ENCODE measurements at places on chromosomes 2 and 18.
A peak's percentile ranks its signal among the peaks of the same experiment; 100 is the strongest.

DNA sequence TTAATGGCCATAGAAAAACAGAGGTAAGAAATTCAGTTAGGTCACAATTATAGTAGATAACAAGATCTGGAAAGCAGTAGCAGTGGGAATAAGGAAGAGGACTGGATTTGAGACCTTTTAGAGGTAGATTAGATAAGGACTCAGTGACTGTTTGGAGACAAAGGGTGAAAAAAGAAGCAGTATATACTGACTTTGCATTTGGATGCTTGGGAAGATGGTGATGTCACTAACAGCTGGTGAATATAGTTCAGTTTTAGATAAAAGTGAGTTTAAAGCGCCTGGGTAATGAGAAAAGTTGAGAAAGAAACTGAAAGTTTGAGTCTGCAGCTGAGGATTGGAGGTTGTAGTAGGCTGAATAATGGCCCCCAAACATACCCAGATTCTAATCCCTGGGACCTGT is 32.8 kb upstream of the TMEM17 start:
- no peak for DNase-seq

DNA sequence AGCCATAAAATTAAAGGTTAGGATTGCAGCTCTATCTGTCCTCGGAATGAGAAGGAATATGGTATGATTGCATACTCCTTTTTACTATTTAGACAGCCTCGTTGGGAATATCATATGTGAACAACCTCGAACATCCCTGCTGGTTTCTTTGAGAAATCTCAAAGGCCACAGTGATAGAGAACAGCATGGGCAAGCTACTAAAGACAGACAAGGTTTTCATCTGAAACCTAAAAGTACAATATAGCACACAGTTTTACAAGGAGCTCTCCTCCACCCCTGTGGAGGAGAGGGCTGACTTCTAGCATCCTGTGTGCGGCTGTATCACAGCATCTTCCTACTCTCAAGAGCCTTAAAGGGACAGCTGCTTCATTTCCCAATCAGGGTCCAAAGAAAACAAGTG is 104.3 kb downstream of the VWC2L start:
- DNase-seq: no peak

DNA sequence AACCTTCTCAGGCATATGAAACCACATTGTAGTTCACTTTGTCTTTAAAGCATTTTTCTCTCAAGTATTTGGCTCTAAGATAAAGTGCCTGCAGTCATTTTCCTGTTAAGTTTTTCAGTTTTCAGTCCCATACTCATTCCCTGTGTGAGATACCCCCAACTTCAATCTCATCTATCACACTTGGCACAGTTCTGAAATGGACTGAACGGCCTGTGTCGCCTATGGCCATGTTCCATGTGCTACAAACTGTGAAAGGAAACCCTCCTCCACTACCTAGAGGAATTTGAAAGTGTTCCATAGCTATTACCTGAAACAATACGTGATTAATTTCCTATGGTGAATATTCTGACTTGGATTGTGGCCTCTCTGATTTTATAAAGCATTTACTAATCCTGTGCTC is 319.1 kb downstream of the CTNNA2 start:
- peak; percentile 30 for DNase-seq

DNA sequence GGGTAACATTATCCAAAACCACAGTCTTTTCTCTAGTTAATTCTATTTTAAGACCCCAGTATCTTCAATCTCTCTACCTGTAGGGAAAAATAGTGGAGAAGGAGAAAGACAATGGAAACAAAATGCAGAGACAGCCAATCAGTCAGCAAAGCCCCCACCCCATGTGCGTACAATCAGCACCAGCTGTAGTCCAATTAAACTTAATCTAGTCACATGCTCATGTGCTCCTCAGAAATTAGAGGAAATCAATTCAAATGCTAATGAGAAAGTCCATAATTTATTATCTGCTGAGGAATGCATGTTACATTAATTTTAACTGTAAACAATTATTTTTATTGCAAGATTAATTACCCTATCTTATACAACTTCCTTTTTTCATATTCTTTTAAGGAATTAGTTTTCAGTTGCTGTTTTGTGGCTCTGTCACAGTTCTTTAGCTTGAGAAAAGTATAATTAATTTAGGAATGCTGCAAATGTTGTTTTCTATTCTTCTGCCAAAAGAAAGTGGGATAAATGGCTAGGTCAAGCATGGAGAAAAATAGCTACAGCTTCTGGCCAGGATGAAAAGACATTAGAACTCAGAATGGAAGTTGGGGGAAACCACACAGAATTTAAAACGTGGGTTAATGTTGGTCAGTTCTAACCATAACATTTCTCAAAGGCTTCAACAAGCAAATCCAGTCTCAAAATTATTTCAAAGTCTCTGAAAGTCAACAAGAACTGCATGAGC is 232.4 kb upstream of the HNRNPA3 start:
- DNase-seq: no peak

DNA sequence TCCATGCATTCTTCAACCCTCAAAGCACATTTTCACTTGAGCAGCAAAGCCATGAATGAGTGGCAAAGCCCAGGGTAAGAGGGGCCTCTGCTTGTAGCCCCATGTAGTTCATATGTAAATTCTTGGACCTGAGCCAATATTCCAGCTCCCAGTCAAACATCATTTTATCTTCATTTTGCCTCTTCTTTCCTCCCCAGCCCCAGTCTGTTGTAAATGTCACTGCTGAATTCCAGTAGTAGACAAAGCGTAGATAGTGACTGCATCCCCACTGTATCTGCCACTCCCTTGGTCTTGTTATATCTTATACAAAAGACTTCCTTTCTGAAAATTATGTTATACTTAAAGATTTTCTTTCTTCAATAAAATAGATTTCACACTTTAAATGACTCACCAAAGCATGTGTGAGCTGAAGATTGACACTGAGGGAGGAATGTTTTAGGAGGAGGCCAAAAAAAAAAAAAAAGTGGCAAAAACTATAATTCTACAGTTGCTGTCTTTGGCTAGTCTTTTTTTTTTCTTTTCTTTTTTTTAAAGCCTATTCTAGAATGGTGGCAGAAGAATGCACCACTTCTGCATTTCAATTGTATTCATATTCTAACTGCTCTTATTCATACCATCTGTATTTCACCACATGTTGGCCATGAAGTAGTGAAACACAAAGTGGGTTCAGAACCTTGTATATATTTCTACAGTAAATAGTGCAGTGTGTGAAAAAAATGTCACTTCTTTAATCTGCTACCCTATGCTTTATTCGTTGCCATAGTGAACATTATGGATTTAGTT is 306.1 kb downstream of the CPS1 start:
- DNase-seq: peak; percentile 5

GRCh38 chr2:236445678-236446077 is 123.9 kb upstream of the ACKR3 start:
- DNase-seq: no peak

DNA sequence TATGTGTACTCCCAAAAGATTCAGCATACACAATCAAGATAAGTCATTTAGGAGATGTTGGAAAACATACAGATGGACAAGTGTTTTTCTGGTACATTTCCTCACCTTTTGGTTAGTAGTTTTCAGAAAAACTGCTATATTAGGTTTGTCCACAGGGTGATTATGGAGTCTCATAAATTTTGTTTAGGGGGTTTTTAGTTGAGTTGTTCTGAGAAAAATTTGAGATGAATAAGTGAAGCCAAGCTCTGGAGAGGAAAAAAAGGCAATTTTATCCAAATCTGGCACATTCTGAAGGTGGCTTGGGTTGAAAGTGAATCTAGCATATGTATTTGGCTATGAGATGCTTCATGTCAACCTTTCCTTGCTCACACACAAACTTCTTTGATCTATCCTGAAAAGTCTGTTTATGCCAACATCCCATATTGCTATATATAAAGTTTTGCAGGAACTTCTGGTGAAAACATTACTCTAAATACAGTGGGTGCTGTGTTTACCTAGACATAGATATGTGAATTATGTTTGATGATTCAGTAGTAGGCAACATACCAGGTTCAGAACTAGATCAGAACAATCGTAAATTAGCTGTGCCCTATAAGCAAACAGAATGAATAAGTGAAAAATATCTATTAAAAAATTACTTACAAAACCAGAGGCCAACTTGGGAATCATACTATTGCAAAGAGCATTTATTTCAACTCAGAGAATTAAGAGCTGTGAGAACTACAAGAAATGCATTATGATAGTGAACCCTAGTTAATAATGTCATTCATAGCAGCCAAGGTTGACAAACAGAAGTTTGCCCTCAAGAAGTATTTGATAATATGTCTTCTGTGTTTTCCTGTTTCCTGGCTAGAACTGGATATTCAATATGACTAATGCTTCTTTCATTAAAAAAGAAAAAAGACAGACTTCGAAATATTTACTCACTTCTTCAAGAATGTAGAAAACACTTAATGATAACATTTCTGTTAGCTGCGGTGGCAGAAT is 552.0 kb downstream of the IRS1 start:
- no peak for DNase-seq

DNA sequence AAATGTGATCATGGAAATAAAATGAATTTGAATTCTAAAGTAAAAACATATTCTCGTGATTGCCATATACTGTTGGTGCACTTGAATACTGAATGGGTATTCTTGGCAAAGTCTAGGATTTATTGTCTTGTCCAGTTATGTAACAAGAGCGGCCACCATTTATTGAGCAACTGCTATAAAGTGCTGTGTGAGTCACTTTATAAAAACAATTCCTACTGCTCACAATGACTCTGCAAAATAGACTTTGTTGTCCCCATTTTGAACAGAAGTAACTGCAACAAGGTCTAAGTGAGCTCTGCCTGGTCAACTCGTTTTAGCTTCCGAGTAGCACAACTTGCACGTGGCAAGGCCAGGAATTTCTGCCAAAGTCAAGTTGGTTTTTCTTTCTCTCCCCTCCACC is 995.6 kb upstream of the FANCL start:
- no peak for DNase-seq

DNA sequence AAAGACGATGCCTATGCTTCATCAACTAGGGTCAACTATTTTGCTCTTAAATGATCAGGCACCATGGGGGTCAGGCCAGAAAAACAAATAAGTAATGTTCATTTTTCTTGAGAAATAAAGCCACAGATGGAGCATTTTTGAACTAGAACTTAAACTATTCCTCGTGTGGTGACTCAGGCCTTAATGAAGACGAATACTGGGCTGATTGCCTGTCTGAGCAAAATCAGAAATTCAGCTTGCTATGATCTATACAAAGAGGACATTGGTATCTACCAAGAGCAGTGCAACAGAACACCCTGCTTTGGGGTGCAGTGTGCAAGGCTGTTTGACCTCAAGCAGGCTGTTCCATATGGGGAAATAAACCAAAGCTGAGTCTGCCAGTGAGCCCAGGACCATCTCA is 176.0 kb downstream of the NRP2 start:
- DNase-seq: no peak

DNA sequence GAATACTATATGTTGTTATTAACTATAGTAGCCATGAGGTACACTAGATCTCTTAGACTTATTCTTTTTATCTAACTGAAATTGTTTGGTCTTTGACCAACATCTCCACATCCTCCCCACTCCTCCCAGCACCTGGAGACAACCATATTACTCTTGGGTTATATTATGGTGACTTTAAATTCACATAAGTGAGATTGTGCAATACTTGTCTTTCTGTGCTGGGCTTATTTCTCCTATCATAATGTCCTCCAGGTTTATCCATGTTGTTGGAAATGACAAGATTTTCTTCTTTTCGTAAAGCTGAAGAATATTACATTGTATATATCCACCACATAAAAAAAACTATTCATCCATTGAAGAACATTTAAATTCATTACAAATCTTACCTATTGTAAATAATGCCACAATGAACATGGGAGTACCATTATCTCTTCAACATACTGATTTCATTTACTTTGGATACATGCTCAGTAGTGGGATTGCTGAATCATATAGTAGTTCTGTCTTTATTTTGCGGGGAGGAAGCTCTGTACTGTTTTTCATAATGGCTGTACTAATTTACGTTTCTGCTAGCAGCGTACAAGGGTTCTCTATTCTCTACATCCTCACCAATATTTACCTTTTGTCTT is 159.2 kb upstream of the SCN7A start:
- no peak for DNase-seq

- DNase-seq: no peak
Measured at GRCh38 chr2:159091381-159091780, 122.9 kb downstream of the TANC1 start.

DNA sequence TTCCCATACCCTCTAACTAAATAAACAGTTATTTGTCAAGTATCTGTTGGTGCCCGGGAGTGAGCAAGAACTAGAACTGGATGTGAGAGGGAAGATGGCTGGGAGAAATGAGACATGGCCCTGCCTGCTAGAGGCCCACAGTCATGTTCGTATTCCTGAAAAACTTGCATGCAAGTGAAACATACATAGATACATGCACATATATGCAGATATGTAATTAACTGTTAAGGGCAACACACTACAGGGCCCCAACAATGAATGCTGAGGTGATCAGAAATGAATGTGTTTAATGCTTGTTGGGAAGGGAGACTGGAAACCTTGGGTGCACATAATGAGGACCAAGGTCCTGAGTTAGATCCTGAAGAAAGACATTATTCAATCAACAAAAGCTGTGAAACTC is 49.8 kb downstream of the ADD2 start:
- DNase-seq: no peak

DNA sequence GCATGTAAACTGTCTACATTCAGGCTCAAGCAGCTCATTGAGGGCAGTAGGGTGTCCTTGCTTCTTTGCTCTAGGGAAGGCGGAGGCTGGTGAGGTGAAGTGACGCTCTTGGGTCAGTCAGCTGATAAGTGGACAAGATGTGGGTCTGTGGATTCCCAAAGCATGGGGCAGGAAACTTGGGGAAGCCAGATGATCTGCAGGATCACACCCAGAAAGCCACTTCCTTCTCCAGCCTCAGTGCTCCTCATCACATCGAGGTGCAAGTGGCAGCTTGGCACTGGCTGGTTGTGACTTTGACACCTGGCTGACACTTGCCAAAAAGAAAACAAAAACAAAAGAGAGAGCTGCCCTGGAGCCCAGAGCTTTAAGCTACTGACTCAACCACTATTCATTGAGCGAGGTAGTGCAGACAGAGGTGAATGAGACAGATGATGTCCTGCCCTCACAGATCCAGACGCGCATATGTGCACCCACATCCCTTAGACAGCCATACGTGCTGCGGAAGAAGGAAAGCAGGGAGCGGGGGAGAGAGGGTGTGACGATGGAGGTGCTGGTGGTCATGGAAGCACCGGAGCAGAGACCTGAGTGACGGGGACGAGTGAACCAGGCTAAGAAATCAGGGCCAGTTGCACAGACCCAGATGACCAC is 3.1 kb upstream of the CIB4 start:
- no peak for DNase-seq

- DNase-seq: peak; percentile 41
Measured at GRCh38 chr18:62957885-62958472, 242.6 kb downstream of the PHLPP1 start.

GRCh38 chr2:107635883-107636282 is 190.8 kb upstream of the RGPD4 start:
- DNase-seq: no peak

DNA sequence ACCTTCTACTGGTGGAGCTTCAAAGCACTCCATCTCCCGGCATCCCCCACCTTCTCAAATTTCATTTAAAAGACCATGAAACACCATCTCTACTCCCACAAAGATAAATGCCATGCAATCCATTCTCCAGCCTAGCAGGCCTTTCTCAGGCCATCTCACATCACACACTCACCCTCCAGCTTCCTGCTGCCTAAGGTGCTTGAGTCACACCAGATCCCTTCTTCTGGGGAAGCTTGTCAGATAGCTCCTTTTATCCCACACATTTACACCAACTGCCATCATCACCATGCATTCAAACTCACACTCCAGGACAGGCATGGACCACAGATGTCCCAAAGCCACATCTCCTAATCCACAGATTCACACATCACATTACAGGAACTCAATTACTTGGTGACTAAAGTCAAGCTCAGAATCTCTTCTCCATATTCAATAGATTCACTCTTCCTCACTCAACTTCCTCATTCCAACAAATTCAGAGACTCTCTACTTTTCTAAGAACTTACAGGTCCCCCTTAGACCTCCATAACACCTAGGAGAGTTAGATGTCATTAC is 292.5 kb downstream of the TNS1 start:
- no peak for DNase-seq

Measured in eye (tissue), 1 donor.